A549 treated with GW870086 at 1 μM for 4 hours (cell line): ENCODE measurements at places on chromosomes 16 and 17. TPM values are rescaled to one million over a fixed set of nuclear protein-coding genes. Genes with fewer than 3 reads are reported as not detected.

KRTAP9-2 gene
- total RNA-seq: not detected in 5 replicates

CIAO2B gene
- 157 to 187 TPM (median 178 TPM) in 5 replicates for total RNA-seq

GAST gene
- total RNA-seq: 0.42 TPM in 1 of 5 replicates, not detected in the others

UBALD1 gene
- total RNA-seq: 36.8 to 53.9 TPM (median 52.1 TPM) in 5 replicates

MYH1 gene
- not detected in 5 replicates for total RNA-seq

MARVELD3 gene
- total RNA-seq: 0.29 to 0.54 TPM (median 0.45 TPM) in 5 replicates

CORO1A gene
- 2.2 to 4.3 TPM (median 3.7 TPM) in 5 replicates for total RNA-seq

KCNG4 gene
- total RNA-seq: not detected in 5 replicates

STRADA gene
- total RNA-seq: 23.8 to 26.8 TPM (median 25.4 TPM) in 5 replicates

ACE gene
- total RNA-seq: 0.94 to 2.1 TPM (median 1.7 TPM) in 5 replicates

TEKT5 gene
- 0.14 TPM in 1 of 5 replicates, not detected in the others for total RNA-seq

HOXB2 gene
- 0.32 to 1.0 TPM (median 0.43 TPM) in 5 replicates for total RNA-seq

TBC1D16 gene
- total RNA-seq: 6.9 to 10.9 TPM (median 10.0 TPM) in 5 replicates

ZNF785 gene
- total RNA-seq: not detected in 5 replicates

ODAD4 gene
- 0.98 to 1.6 TPM (median 1.3 TPM) in 5 replicates for total RNA-seq

KRT36 gene
- 0.07 TPM in 1 of 5 replicates, not detected in the others for total RNA-seq

DPEP1 gene
- total RNA-seq: 0.87 to 2.3 TPM (median 1.2 TPM) in 5 replicates

MEOX1 gene
- total RNA-seq: not detected in 5 replicates

TNP2 gene
- total RNA-seq: not detected in 5 replicates

TMEM238L gene
- not detected in 5 replicates for total RNA-seq

EPN3 gene
- 0.17 to 0.78 TPM (median 0.23 TPM) in 5 replicates for total RNA-seq

TMEM100 gene
- not detected in 5 replicates for total RNA-seq

NT5M gene
- total RNA-seq: 7.6 to 12.0 TPM (median 10.2 TPM) in 5 replicates

VASN gene
- total RNA-seq: 6.0 to 6.8 TPM (median 6.3 TPM) in 5 replicates

KRT37 gene
- total RNA-seq: not detected in 5 replicates

GPR139 gene
- total RNA-seq: not detected in 5 replicates

PLA2G10 gene
- total RNA-seq: 0.29 to 0.42 TPM (median 0.36 TPM) in 4 of 5 replicates, not detected in the other

TEKT1 gene
- total RNA-seq: 0.03 to 0.05 TPM in 2 of 5 replicates, not detected in the others

GRB7 gene
- total RNA-seq: 2.8 to 5.0 TPM (median 4.2 TPM) in 5 replicates

CES5A gene
- total RNA-seq: not detected in 5 replicates

KRT27 gene
- total RNA-seq: not detected in 5 replicates
